ENCODE measurements at places on chromosomes 16 and 17. TPM values are rescaled to one million over a fixed set of nuclear protein-coding genes. Genes with fewer than 3 reads are reported as not detected.

GRCh38 chr17:60947100-60947499, 269.4 kb downstream of the BCAS3 start:
- no peak for DNase-seq

- DNase-seq: no peak
Measured at GRCh38 chr16:48479329-48479728, 94.1 kb upstream of the SIAH1 start.

DNA sequence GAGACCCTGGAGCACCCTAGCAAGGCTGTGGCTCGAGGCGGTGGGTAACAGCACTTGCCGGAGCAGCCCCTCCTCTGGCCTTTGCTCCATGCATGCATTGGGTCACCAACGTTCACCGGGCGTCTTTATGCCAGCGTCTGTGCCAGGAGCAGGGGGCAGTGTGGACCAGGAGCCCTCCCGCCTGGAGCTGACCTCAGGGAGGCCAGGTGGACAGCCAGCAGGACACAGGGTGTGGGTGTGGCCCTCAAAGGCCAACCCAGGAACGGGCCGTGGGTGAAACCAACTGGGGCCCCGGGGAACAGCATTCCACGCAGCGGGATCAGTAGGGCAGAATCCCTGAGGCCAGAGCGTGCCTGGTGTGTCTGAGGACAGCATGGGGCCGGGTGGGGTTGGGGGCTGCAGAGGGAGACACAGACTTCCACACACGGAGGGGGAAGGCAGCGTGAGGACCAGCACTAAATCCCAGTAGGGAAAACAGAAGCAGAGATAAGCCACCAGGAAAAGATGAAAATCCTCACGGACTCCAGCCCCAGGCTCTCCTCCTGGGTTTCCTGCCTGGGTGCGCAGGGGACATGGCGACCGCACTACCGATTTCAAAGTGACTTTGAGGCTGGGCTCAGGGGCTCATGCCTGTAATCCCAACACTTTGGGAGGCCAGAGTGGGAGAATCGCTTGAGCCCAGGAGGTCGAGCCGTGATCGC, 2.9 kb upstream of the CD7 start:
- DNase-seq: no peak

Gene AGRP
- not detected for polyA plus RNA-seq

Gene ETV4
- not detected for polyA plus RNA-seq
